ENCODE measurements at places on chromosomes 1 and 21. TPM values are rescaled to one million over a fixed set of nuclear protein-coding genes. Genes with fewer than 3 reads are reported as not detected.

Gene PFKFB2
- 4.0 TPM for total RNA-seq

- DNase-seq: no peak
Observed at GRCh38 chr1:1627261-1627828, 4.6 kb upstream of the MMP23B start.

- peak; percentile 48 for DNase-seq
Observed at GRCh38 chr1:56797065-56797685, 22.0 kb downstream of the FYB2 start.

DNA sequence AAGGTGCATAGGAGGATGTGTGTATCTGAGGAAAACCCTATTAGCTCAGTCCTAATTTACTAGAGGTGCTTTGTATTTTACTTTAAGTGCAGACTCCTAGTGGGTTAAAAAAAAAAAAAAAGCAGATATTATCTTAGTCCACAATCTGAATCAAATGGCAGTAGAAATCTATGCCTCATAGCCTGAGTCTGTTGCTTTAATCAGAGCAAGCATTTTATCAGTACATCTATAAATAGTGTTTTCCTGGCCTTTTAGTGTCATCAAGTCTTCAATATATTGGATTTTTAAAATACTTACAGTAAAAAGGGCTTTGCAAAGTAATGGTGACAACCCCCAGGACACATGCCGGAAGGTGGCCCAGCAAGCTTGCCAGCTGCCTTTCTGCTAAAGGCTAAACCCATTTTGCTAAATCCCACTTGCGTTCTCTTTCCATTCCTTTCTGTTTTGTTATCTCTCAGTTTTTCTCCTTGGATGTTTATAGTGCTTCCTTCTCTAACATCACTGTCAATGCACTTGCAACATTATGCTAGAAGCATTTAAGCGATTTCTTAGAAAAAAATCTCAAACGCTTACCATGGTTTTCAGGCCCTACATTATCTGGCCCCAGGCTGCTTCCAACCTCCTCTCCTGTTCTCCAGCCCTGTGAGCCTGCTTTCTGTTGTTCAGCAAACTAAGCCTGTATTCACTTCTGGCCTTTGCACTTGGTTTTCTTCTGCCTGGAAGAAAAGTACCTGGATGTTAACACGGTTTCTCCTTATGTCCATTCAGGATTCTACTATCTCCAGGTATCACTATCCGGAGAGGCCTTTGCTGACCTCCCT lies 206.3 kb downstream of the PDE4B start:
- no peak for DNase-seq

DNA sequence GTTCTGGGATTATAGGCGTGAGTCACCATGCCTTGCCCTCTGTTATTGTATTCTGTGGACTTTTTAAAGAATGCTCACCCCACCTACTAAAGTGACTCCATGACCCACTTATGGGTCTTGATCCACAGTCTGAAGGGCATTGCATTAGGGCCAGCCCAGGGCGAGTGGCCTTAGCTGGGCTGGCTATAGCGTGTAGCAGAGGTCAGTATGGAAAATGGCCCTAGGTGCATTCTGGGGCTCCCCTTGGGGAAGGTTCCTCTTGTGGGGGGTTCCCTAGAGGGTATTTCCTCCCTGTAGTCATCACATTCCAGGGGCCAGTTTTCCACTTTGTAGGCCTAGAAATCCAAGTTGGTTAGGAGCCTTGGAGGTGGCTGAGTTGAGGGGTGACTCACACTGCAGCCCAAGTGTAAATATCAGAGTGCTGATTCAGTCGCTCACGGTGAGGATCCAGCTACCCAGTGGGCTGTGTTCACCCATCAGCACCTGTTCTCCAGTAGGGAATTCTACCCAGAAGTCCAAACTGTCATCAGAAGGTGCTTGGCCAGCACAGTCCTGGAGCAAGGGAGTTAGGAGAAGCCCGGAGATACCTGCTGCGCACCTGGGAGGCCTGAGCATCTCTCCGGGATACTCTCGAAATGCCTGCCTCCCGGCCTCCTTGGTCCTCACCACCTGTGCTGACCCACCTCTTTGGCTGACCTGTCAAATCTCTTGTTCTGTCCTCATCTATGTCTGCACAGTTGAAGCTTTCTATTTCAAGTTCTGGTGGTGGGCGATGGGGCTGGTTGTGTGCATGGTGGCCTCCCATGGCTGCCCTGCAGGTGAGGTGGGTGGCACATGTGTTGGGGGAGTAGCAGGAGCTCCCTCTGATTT lies 52.2 kb downstream of the NENF start:
- DNase-seq: peak; percentile 83

DNA sequence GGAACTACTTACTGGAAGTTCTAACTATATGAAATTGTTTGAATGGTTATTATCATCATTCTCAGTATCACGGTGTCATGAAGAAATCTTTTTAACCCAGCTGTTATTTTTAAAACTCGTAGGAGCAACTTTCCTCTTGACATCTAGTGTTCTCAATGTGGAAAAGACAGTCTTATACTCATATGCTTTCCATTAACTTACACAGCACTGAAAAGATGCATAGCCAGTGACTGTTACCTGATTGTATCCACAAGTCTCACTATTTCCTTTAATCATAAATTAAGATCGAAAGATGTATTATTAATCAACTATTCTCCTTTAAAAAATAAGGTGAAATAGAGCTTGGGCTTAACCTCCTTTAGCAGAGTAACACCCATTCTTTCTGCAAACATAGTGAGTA lies 59.7 kb upstream of the TNFSF4 start:
- DNase-seq: no peak

GRCh38 chr1:43822040-43822690 lies 111.4 kb upstream of the ARTN start:
- peak; percentile 87 for DNase-seq

- no peak for DNase-seq
Observed at GRCh38 chr1:47780469-47780995, 216.7 kb downstream of the TRABD2B start.

- DNase-seq: no peak
Observed at GRCh38 chr1:179872558-179872957, 5.0 kb downstream of the TOR1AIP2 start.

GRCh38 chr1:10387677-10388386 lies 11.0 kb upstream of the PGD start:
- peak; percentile 76 for DNase-seq

- no peak for DNase-seq
Observed at GRCh38 chr1:31792541-31792940, 23.3 kb downstream of the SPOCD1 start.

GRCh38 chr1:117646007-117646811 lies 40.4 kb downstream of the TENT5C start:
- DNase-seq: no peak

Measured in Caki2 (cell line).